ENCODE measurements at places on chromosomes 16 and 17.
A peak's percentile ranks its signal among the peaks of the same experiment; 100 is the strongest.

DNA sequence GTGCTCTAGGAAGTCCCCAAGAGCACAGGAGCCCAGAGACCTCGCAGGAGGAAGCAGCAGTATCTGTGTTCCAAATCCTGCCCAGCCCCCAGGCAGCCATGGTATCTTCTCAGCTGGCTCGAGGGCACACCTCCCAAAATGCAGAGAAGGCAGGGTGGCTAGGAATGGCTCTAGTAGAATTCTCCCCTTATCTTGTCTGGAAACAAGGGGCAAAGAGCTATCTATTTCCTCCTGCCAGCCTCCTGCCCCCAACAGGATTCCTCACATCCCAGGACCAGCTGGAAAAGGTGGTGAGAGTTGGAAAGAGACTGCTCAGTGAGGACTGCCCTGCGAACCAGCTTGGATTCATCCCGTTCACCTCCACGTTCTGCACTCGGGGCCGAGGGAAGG lies 8.6 kb upstream of the TSPOAP1 start:
- no peak for DNase-seq

DNA sequence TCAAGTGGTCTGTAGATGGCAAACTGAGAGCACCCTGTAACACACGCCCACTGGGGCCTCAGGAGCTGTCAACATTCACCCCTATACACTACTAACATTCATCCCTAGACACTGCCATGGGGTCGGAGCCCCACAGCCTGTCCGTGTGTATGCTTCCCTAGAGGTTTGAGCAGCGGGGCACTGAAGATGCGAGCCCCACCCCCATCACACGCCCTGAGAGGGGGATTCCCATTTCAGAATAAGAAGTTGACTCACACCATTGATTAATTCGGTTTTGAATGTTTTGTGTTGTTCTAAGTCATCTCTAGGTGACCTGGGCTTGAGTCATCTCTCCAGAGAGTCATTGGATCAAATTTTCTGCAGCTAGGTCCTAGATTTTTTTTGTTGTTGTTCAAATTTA lies 37.3 kb upstream of the MMD start:
- no peak for DNase-seq

- no peak for DNase-seq
Observed at GRCh38 chr16:26058326-26058725, 366.6 kb downstream of the HS3ST4 start.

GRCh38 chr16:2720719-2721633 lies 952 bp upstream of the PRSS27 start:
- DNase-seq, result peak; percentile 89

- no peak for DNase-seq
Observed at GRCh38 chr16:9567666-9568065, 476.2 kb downstream of the HAPSTR1 start.

All from adrenal gland (tissue), 19 donors.